ENCODE measurements at places on chromosomes 4 and X.

DNA sequence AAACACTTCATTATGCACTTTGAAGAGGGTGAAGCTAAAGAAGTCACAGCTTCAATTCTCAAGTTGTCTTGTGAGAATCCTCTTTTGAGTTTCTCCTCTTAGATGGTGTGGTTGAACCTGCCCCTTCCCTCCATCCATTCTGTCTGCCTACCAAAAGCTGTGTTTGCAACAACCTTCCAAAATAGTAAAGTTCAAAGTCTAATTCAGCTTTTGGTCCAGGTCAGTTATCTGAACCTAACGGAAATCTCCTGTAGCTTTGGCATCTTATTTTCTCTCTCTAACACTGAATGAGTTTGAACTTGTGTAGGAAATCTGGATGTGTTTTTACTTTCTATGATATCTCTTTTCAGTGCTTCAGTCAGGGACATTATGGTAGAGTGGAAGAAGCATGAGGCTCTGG, 201.7 kb upstream of the AR start:
- no peak for DNase-seq

DNA sequence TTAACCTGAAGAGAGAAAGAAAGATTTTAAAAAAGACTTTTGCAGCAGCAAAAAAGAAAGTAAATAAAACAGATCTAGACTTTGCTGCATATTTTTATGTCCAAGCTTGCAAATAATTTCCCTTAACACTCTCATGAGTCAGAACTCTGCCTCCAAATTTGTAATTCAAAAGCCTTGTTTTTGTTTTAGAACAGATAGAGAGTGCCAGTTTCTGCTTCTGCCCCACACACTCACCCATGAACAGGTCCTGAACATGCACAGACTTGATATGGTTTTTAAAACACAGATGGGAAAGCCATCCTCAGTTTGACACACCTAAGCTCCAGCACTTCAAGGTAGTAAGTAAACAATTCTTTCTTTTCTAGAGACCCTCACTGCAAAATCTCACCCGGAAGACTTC, 39.7 kb upstream of the VCX3B start:
- DNase-seq, result no peak

- no peak for DNase-seq
Observed at GRCh38 chr4:59127006-59127405, 2016.8 kb upstream of the IGFBP7 start.

DNA sequence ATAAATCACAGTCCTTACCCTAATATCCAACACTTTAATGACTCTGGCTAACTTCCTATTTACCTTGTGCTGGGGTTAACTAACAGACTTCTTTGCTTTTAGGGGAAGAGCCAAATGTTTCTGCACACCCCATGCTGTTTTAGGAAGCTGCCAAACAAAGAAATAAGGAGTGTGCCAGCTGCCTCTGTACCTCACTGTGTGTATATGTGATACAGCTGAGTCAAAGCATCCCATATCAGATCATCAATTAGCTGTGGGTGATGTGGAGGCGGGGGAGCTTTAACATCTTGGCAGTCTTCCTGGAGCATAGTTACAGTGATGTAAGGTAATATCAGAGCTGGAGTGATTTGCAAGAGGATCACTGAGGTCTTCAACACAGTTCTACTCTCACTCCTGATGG, 95.4 kb downstream of the COL25A1 start:
- DNase-seq, result no peak

- no peak for DNase-seq
Observed at GRCh38 chr4:6758728-6759127, 23.8 kb upstream of the KIAA0232 start.

GRCh38 chr4:100843910-100844309, 326.1 kb upstream of the EMCN start:
- no peak for DNase-seq

- no peak for DNase-seq
Observed at GRCh38 chr4:23422878-23423277, 467.0 kb downstream of the PPARGC1A start.

GRCh38 chr4:24245491-24245820, 338.9 kb downstream of the DHX15 start:
- peak; percentile 35 for DNase-seq

DNA sequence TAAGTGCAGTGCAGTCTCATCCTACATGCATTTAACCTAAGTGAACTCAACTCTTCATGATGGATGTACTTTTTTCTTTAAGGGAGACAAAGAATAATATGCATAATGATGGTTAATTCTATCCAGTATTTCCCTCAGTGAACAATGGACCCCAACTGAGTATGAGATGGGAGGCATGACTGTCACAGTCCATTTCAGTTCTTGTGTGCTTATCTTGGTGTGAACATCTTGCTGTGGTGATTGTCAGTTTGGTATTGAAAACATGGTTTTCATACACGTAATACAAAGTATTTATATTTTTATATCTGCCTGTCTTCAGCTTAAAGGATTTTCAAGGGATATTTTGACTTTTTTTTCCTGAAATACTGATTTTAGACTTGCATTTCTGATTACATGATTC, 72.0 kb upstream of the NDUFC1 start:
- DNase-seq, result no peak

DNA sequence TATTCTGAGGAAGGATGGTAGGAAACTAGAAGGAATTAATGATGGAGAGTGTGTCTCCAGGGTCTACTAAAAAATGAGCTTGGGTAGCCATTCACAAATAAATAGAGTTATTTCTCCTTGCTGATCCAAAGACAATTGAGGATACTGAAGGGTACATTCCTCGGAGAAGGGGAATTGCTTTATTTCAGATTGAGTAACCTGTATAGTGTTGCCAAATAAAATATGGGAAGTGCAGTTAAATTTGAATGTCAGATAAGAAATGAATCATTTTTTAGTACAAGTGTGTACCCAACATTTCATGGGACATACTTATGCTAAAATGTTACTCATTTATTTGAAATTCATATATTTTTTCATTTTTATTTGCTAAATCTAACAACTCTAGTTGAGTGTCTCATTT, 16.0 kb upstream of the VSIG1 start:
- DNase-seq, result no peak

GRCh38 chr4:1047106-1047975, 35.9 kb downstream of the FGFRL1 start:
- no peak for DNase-seq

GRCh38 chrX:21373637-21374162, 518 bp upstream of the CNKSR2 start:
- DNase-seq, result no peak

DNA sequence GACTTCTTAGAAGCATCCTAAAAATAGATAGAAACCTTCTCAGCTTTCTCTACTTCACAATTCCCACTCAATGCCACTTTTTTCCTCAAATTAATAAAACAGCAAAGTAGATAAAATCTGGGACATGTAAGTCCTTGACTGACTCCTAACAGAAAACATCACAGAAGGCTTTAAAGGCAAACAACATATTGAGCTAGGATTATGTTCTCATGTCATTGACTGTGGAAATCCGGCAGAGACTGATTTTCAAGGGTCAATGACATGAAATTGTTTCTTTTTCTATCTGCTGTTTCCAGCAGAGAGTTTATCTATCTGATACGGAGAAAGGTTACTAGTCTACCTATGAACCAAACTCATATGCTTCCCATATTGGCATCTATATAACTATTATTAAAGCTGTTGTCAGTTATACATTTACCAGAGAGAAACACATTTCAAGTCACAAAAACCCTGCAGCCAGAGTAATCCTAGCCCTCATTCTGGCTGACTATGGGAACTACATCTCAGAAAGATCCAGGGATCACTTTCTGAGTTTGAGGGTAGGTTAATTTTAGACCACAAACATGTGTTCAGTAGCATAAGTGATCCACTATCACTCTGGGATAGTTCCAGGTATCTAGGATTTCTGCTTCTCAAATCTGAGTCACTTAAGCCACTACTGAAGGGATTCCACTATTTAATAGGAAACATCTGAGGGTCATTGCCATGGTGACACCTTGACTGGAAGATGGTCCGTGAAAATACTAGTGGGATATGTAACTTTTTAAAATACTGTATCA, 147.6 kb downstream of the PPP3CA start:
- DNase-seq, result no peak

- DNase-seq, result no peak
Observed at GRCh38 chrX:134760650-134761049, 102.4 kb upstream of the PLAC1 start.

GRCh38 chr4:156797206-156797605, 174.4 kb downstream of the PDGFC start:
- DNase-seq, result no peak

- DNase-seq, result no peak
Observed at GRCh38 chr4:6337331-6337935, 67.8 kb downstream of the WFS1 start.

GRCh38 chr4:148431401-148431800, 10.8 kb downstream of the NR3C2 start:
- DNase-seq, result no peak

DNA sequence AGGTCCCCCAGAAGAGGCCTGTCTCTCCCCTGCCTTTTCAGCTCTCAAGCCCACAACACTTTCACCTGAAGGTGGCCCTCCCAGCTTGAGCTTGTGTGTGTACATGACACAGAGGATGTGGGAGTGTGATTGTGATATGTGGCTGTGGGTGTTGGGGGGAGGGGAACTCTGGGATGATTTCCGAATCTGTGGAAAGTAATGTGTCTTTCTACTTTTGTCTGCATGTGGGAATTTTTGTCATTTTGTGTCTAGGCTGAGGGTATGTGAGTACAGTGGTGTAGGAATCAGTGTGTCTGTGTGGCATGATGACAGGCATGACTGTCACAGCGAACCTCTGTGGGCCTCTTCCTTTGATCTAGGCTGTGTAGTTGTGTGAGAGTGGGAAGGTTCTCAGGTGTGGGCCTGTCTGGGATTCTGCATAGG, 6.4 kb downstream of the SYP start:
- DNase-seq, result no peak

DNA sequence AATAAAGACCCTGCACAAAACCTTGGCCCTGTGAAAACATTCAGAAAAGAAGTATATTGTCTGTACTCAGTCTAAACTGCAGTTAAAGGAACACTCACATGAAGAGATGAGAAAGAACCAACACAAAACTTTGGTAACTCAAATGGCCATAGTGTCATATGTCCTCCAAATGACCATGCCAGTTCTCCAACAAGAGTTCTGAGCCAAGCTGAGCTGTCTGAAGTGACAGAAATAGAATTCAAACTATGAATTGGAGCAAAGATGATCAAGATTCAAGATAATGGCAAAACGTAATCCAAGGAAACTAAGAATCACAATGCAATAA, 739.3 kb upstream of the NDST4 start:
- no peak for DNase-seq

- no peak for DNase-seq
Observed at GRCh38 chr4:183852910-183853547, 52.1 kb upstream of the STOX2 start.

GRCh38 chr4:125735102-125735501, 420.3 kb downstream of the FAT4 start:
- DNase-seq, result no peak

GRCh38 chr4:17030543-17030942, 132.1 kb upstream of the LDB2 start:
- DNase-seq, result no peak

DNA sequence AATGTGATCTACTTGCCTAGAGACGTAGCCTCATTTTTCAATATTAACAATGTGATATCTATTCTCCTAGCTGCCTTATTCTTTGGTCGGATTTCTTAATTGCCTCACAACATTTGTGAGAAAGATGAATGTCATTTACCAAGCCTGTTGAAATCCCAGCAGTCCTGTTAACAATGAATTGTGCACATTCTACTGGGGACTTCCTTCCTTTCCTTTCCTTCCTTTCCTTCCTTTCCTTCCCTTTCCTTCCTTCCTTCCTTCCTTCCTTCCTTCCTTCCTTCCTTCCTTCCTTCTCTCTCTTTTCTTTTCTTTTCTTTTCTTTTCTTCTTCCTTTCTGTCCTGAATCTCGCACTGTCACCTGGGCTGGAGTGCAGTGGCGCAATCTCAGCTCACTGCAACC, 107.1 kb downstream of the GPAT3 start:
- DNase-seq, result no peak

- DNase-seq, result no peak
Observed at GRCh38 chr4:87986508-87986907, 11.0 kb downstream of the SPP1 start.

GRCh38 chr4:182190306-182190705, 52.9 kb upstream of the TENM3 start:
- DNase-seq, result no peak

DNA sequence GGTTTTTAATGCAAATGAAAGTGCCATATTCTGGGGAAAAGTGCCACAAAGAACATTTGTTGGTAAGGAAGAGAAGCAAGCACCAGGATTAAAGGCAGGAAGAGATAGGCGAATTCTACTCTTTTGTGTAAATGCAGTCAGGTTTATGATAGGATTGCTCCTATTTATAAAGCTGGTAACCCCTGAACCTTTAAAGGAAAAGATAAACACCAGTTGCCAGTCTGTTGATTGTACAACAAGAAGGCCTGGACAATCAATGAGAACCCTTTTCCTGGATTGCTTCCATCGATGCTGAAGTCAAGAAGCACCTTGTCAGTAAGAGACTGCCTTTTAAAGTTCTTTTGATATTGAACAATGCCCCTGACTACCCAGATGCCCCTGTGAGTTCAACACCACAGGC, 158.1 kb upstream of the NRK start:
- DNase-seq, result no peak

- DNase-seq, result no peak
Observed at GRCh38 chr4:144750348-144750747, 104.4 kb downstream of the HHIP start.

- DNase-seq, result no peak
Observed at GRCh38 chr4:57719456-57719855, 609.3 kb upstream of the IGFBP7 start.

GRCh38 chr4:128228845-128229795, 58.5 kb downstream of the PGRMC2 start:
- no peak for DNase-seq

DNA sequence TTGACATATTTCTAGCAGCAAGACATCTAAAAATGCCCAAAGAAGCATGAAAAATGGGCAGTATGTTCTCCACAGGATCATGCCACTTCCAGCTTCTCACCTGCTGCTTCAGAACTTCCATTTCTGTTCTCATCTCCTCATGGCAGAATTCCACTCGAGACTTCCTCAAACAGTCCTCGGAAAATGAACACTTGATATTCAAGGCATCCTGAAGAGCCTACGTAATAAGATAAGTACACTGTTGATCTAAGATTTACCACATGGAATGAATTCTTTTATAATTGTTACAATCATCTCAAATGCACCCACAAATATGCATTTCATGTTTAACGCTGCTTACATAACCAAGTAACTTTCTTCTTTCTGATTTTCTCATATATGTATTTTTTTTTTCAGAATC, 14.1 kb downstream of the TNIP3 start:
- no peak for DNase-seq

GRCh38 chr4:62571494-62571893, 1371.4 kb downstream of the ADGRL3 start:
- no peak for DNase-seq

GRCh38 chr4:144903953-144904711, 193.9 kb downstream of the ANAPC10 start:
- DNase-seq, result no peak

- no peak for DNase-seq
Observed at GRCh38 chr4:123825596-123826291, 429.1 kb downstream of the SPRY1 start.
